ENCODE measurements at places on chromosomes 6 and 20.

- DNase-seq = no peak
Observed at GRCh38 chr20:50930139-50930975, 880 bp downstream of the ADNP start.

DNA sequence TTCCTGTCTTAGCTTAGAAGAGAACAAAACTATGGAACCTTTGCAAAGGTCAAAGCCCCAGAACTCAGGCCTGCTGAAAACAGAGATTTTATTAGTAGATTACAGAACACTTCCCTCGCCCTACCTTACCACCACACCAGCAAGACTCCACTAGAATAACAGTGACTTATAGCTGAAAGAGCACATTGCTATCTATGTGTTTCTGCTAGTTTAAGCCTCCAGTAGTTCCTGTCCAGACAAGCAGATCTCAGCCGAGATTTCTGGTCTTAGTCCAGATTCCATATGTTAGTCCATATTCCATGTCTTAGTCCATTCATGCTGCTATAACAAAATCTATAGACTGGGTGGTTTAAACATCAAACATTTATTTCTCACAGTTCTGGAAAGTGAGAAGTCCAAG, 412.3 kb upstream of the ID4 start:
- DNase-seq = no peak

- no peak for DNase-seq
Observed at GRCh38 chr6:81814370-81815076, 62.0 kb upstream of the TENT5A start.

DNA sequence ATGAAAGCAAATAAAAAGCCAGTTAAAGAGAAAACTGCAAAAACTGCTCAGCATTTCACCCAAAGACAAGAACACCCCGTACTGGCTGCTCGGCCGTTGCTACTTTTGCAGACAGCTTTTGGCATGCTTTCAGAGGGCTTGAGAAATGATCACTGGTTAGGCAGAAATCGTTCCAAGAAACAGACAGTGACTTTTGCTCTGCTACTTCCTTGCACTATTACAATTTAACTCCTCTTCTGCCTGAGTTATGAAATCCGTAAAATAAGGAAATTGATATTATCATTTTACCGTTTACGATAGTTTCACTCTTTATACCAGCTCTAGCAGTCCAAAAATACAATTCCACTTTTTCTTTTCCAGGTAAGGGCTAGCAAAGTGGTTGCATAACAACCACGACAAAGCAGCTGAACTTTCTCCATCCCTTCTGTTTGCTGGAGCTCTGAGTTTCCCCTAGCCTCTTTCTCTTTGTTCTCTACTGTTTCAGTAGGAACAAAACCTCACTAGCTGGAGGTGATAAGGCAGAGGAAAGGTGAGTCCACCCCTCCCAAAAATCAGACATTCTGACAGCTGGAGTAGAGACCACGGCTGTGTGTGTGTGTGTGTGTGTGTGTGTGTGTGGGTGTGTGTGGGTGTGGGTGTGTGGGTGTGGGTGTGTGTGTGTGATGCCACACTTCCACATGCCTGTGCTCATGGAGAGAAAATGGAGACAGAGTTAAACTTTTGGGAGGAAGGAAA, 191.8 kb upstream of the RREB1 start:
- DNase-seq = peak; percentile 19

DNA sequence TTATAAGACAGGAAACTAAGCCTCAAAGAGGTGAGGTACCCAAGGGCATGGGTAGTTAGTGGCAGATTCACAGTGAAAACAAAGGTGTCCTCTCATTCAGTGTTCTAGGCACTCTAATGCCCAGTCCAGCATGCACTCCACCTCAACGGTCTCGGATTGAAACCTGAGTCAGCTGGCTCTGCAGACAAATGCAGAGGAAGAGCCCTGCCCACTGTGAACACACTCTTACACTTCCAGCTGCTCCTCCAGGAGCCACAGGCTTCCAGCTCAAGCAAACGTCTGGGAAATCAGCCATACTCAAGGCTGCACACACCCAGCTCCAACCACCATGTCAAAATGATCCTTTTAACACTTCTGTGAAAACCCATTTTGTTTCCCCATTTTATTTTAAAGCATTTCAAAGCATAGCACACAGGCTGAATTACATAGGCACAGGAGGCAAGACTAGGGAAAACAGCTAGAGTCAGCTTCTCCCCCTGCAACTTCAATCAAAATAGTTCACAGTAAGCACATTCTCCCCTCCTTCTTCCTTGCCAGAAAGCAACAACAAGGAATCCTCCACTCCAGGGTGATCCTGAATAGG, 3.0 kb upstream of the IL17A start:
- DNase-seq = no peak

DNA sequence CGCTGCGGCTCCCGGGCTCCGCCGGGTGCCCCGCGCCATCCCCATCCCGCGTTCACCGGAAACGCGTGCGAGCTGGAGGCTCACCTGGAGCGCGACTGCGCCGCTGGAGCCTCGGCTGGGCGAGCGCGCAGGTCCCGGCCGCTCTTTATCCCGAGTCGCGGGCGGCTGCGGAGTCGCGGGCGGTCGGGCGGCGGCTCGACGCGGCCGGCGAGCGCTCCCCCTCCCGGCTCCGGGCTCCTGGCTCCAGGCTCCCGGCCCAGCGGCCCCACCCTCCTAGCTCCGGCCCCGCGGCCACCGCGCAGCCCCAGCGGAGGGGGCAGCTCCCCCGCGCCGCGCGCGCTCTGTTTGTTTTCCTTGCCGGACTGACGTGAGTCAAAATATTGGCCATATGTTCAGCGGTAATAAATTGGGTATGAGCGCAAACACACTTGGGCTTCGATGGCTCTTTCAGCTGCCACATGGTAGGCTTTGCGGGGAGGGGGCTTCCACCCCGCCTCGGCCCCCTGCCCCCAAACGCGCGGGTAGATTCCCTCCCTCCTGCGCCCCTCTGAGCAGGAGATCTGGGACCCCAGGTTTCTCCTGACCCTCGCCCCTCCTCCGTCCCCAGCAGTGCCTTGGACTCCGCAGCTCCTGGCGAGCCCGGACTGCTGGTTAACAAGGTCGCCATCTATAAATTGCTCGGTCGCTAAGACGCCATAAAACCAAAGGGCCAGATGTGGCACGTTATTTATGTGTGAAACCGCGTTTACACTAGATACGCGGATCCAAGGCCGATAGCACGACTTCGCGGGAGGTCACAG, 8.8 kb upstream of the NKX2-2 start:
- DNase-seq = no peak

GRCh38 chr6:13992417-13993055, 67.8 kb downstream of the RNF182 start:
- DNase-seq = peak; percentile 25

DNA sequence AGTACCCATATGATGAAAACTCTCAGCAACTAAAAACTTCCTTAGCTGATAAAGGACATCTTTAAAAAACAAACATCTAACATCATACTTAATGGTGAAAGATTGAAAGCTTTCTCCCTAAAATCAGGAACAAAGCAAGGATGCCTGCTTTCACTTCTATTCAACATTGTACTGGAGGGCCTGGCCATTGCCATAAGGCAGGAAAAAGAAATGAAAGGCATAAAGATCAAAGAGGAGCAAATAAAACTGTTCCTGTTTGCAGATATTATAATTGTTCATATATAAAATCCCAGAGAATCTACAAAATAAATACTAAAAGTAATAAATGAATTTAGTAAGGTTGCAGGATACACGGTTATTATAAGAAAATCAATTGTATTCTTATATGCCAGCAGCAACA, 124.6 kb upstream of the ARMC2 start:
- no peak for DNase-seq

GRCh38 chr20:558117-558516, 14.5 kb upstream of the CSNK2A1 start:
- no peak for DNase-seq
